ENCODE measurements at places on chromosomes 4 and X.
A peak's percentile ranks its signal among the peaks of the same experiment; 100 is the strongest.

DNA sequence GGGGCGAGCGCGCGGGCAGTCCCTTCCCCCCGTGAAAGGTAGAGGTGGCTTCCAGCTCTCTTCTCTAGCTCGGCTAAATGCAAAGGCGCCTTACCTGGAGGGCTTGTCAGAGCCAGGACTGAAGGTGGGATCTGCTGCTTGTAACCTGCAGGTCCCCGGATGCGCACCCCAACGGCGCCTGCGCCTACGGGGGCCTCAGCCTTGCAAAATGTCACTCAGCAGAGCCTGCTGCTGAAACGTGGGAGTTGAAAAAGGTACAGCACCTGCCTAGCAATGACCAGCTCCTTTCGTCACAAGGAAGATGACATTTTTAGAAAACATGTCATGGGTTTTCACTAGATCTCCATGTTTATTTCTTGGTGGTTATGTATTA, 583 bp downstream of the ABHD18 start:
- DNase-seq, result no peak

DNA sequence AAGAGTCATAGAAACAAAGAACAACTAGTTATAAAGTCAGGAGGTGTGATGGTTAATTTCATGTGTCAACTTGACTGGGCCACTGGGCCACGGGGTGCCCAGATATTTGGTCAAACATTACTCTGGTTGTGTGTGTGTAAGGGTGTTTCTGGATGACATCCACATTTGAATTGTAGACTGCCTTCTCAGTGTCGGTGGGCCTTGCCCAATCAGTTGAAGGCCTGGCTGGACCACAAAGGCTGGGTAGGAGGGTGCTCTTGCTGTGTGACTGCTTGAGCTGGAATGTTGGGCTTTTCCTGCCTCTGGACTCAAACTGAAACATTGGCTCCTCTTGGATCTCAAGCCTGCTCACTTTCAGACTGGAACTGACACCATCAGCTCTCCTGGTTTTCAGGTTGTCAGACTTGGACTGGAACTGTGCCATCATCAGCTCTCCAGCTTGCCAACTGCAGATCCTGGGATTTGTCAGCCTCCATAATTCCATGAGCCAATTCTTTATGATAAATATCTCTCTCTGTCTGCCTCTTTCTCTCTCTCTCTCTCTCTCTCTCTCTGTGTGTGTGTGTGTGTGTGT, 41.4 kb downstream of the CLDN34 start:
- DNase-seq, result no peak

DNA sequence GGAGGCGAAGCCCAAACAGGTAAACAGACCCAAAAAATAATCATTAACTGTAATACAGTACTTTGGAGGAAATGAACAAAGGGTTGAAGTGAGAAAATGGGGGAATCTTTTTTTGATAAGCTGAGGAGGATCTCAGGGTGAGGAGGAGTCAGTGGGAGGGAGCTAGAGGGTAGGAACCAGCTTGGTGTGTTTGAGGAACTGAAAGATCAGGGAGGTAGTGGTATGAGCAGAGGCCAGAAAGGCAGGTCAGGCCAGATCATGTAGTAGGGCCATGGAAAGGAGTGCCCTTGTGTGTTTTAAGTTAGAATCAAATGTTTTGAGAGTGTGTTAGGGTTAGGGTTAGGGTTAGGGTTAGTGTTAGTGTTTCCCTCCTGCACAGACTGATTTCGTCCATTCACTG, 48.8 kb downstream of the PPP2R2C start:
- DNase-seq, result no peak

DNA sequence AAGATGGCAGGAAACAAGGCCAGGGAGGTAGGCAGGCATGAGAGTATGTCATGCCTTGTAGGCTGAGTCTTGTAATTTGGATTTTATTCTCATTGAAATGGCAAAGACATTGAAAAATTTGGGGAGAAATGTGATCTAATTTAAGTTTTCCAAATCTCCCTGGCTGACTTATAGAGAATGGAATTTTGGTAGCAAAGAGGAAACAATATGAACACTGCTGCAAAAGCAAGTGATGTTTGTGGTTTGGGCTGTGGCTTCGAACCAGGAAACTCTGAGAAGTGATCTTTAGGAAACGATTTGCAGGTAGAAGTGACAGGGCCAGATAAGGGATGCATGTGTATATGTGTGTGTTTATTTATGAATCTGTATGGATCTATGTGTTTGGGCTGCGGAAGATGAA, 35.6 kb downstream of the ARSJ start:
- no peak for DNase-seq

DNA sequence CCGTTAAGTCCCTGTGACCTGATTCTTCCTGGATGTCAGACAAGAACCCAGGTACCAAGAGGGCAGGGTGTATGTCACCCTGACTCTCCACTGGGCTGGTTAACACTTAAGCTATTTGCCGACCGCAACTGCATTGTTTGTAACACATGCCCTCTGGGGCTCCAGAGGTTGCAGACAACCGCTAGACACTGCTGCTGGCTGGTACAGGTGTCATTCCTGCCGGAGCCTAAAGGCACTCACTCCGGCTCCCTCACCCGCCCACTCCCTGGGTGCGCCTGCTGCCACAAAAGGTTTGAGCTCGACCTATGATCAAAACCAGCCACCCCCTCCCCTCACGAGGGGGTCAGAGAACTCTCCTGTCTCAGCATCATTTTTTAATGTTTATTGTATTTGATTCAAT, 208.2 kb downstream of the FAT4 start:
- no peak for DNase-seq

- DNase-seq, result no peak
These were observed 87.0 kb downstream of the IRF2 start for GRCh38 chr4:184387351-184387750.

DNA sequence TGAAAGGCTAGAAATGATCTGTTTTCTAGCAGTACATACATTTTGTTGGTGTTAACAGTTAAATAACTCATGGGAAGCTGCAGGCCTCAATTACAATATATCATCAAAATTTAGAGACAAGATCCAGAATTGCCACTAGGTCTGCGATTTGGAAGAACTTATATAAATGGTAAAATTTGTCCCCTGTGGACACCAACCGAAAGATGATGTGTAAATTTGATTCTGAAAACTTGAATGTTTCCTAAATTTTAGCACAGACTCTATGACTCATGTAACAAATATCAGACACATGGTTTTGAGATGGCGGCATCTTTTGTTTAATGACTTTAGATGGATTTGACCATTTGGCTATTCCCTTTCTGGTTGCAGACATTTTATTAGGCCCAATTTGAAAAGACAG, 6.0 kb upstream of the HPGDS start:
- no peak for DNase-seq

GRCh38 chr4:40306226-40306625, 28.9 kb upstream of the CHRNA9 start:
- DNase-seq, result no peak

DNA sequence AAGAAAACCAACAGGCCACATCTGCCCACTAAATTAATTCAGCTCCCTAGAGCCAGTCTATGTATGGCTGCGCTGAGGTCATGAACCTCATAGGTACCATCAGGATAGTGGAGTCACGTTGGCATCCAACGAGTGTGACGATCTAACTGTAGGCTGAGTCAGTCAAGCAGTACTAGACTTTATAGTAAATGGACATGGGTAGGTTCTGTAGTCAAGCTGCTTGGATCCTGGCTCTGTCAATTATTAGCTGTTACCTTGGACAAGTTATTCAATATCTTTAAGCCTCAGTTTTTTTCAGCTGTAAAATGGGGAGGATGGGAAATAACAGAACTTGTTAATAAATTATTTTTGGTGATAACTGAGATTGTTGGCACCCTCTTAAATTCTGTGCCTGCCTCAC, 432.4 kb upstream of the RASGEF1B start:
- no peak for DNase-seq

DNA sequence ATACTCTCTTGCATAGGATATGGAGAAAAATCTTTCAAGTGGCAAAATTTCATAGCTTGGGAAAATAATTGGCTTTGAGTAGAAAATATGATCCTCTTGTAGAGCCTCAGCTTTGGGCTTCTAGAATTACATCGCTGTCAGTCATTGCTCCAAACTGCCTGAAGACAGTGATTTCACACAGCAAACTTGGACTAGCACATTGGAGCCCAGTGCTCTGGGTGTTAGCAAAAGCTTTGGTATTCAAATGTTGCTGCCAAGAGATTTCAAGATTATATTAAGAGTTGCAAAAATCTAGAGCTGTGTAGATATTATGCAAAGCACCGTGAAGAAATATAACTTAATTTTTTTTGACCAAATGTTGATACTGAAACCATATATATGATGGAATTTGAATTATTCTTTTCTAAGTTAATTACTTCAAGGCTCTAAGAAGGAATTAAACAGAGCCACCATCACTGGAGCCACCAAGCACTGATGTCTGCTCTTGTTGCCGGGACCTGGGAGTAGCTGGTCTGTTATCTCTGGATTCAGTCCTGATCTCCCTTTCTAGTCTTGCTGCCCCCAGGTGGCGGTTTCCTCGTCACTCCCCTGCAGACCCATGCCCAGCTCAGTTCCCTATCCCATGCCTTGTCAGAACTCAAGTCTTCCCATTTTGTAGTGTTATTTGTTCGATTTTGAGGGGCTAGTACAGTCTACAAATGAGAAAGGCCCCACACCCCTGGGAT, 260.7 kb upstream of the SFRP2 start:
- DNase-seq, result peak; percentile 60

DNA sequence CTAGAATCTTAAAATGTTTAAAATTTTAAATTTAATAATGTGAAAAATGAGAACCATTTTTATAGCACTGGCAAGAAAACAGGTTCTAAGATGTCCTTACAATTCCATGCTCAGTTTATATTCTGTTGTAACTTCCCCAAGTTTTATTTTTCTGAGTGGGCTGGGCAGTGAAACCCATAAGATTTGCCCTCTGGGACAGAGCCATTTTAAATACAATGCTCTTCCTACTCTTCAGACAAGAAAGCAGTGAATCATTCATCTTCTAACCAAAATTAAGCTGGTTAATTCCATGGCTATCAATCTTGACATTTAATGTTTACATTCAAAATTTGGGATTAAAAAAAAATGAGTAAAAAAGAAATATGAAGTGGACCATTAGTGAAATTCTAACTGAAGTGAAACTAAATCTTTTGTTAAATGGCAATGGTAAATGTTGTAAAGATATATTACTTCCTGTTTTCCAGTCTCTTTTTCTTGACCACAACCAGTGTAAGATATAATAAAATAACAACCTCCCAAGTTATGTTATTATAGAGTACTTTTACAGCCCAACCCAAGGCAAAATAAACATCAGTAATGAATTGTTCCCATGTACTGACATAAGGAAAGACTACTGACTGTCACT, 37.2 kb upstream of the PTPN13 start:
- DNase-seq, result no peak

DNA sequence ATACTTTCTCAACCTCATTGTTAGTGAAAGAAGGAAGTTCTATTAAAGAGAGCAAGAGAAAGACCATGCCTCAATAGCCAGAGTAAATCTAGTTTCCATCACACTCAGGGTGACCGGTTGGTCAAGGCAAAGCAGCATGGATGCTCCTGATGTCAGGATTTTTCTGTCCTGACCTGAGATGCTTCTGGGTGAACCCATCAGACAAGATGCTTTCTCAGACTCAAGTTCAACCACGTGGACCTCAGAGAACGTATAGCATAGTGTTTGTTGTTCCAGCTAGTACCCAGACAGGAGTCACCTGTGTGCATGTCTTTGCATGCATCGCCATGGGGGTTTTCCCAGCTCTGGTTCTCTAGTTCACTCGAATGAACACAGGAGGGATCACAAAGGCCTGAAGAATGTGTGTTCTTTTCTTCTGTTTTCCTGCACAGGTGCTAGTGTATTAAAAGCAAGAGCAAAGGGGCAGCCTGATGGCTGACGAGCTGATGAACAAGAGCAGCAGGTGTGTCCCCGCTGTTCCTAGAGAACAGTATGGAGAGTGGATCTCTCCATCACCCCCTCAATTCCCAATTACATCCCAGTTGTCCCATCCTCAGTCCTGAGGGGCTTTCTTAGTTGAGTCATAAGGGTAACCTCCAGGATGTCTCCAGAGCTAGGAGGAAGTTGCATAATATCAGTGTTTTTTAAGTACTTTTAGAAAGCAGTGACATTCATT, 110.5 kb upstream of the ENPP6 start:
- no peak for DNase-seq

DNA sequence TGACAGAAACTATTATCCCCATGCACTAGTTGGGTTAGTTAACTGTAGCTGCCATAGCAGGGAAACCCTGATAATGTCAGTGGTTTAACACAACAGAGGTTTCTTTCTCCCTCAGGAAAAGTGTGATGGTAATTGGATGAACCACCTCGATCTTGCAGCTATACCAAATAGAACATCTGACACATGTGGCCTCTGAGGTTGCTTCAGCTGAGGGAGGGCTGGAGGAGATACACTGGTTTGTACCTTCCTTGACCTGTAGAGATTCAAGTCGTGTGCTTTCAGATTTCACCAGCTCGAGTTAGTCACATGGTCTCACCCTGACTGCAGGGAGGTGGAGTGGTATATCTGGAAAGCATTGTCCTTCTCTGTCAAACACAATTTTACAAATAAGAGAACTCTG, 147.2 kb upstream of the SFRP2 start:
- DNase-seq, result no peak

GRCh38 chr4:108081256-108081655, 87.5 kb downstream of the LEF1 start:
- DNase-seq, result no peak

- DNase-seq, result no peak
These were observed 35.4 kb downstream of the IGFBP7 start for GRCh38 chr4:57074744-57075143.

- no peak for DNase-seq
These were observed 13.5 kb downstream of the MAOB start for GRCh38 chrX:43868791-43869190.

GRCh38 chr4:185017964-185018772, at the start of gene HELT:
TSS of gene HELT (plus strand) at chr4:185018490. CDS start at chr4:185018929, 439 bp downstream.
- no peak for DNase-seq

GRCh38 chrX:19836337-19836736, 51.1 kb downstream of the SH3KBP1 start:
- no peak for DNase-seq

DNA sequence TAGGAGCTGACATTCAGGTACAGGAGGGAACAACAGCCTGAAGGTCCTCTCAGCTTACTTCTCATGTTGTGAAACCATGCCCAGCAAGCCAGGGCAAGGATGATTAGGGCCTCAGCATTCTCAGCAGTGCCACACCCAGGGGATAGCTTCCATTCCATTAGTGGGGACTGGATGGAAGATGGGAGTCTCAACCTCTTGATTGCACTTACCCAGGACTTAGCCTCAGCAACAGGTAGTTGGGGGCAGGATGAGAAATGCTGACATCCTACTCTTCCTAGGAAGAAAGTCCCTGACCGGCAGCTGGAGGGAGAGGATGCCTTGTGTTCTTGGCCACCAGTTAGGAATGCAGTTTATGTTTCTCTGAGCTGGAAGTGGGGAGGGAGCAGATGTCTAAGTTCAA, 8.8 kb upstream of the BEX3 start:
- DNase-seq, result no peak

- DNase-seq, result no peak
These were observed 112.3 kb upstream of the BCOR start for GRCh38 chrX:40209951-40210617.

- no peak for DNase-seq
These were observed 87.0 kb downstream of the SYNPO2 start for GRCh38 chr4:118975449-118976192.

Measured in fibroblast of skin of left quadriceps (primary cell).